ENCODE measurements at places on chromosomes 3 and 15. TPM values are rescaled to one million over a fixed set of nuclear protein-coding genes. Genes with fewer than 3 reads are reported as not detected.

- DNase-seq: peak; percentile 34
Observed at GRCh38 chr3:38454884-38455638, 1.4 kb downstream of the ACVR2B start.

DNA sequence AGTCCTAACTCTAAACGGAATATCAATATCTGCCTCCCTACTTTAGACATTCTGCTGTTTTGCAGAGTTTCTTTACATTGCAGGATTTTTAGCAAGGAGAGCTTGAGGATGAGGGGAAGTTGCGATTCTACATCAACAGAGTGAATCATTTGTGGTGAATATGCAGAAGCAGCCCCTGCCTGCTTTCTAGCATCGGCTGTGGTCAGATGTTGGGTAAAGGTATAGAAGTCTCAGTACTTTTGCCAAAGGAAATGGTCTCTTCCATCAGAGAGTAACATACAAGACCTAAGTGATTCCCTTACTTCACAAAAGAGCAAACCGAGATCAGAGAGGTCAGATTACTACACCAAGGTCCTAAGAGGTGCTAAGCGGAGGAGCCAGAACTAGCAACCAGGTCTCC lies 15.2 kb downstream of the ST3GAL6 start:
- peak; percentile 11 for DNase-seq

- no peak for DNase-seq
Observed at GRCh38 chr15:98009169-98009568, 48.7 kb downstream of the ARRDC4 start.

DNA sequence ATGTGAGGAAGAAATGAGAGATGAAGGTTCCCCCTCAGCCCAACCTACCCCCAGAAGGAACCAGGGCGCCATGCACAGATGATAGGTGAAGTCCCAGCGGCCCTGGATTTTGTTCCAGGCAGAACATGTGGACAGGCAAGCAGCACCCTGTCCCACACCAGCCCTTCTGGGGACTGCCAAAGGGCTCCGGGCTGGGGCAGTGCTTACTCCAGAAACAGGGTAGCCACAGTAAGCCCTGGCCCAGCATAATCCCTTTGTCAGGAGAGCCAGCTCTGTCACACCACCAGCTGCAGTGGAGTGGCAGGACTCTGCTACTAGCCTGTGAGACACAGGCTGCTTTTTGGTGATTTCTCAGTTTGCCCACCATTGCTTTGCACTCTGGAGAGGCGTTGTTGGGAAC lies 6.3 kb downstream of the FBXL22 start:
- DNase-seq: no peak

- no peak for DNase-seq
Observed at GRCh38 chr3:114698146-114699105, 404.6 kb downstream of the TIGIT start.

- no peak for DNase-seq
Observed at GRCh38 chr15:79322306-79322705, 11.4 kb downstream of the TMED3 start.

DNA sequence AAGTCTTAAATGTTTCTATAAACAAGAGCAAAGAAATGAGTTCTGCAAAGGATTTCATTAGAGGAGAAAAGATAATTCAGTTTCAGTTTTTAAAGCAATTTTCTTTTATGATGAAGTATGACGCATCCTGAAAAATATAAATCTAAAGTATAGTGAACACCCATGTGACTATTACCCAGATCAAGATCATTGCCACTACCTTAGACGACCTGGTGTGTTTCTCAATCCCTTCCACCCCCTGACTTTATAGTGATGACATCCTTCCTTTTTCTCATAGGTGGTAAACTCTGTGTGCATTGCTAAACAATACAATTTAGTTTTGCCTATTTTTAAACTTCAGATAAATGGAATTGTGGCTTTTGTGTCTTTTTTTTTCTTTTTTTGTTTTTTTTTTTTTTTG lies 8.4 kb downstream of the STT3B start:
- no peak for DNase-seq

DNA sequence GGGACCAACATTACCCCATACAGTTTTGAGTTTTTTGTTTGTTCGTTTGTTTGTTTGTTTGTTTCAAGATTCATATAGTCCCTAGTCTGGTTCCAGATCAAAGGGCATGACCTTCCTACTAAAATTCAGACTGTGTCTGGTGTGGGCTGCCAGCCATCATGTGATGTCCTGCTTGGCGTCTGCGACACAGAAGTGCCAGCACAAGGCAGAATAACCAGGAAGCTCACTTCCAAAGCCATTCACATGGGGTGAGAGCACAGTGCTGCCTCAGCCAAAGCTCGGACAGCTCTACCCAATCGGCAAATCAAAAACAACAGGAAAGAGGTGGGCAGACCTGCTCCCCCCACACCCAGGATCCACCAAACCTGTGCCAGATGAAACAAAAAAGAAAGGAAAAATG lies 142.6 kb upstream of the THBS1 start:
- DNase-seq: no peak

- peak; percentile 40 for DNase-seq
Observed at GRCh38 chr3:66276705-66277274, 56.0 kb downstream of the SLC25A26 start.

GRCh38 chr3:186150041-186150830 lies 41.3 kb upstream of the ETV5 start:
- no peak for DNase-seq

- DNase-seq: no peak
Observed at GRCh38 chr3:143576568-143577270, 271.5 kb downstream of the SLC9A9 start.

GRCh38 chr3:11914041-11914440 lies 67.4 kb upstream of the TAMM41 start:
- DNase-seq: no peak

- peak; percentile 18 for DNase-seq
Observed at GRCh38 chr3:167350245-167350862, 29.7 kb downstream of the ZBBX start.

GRCh38 chr3:12420393-12420792 lies 63.9 kb upstream of the TSEN2 start:
- no peak for DNase-seq

DNA sequence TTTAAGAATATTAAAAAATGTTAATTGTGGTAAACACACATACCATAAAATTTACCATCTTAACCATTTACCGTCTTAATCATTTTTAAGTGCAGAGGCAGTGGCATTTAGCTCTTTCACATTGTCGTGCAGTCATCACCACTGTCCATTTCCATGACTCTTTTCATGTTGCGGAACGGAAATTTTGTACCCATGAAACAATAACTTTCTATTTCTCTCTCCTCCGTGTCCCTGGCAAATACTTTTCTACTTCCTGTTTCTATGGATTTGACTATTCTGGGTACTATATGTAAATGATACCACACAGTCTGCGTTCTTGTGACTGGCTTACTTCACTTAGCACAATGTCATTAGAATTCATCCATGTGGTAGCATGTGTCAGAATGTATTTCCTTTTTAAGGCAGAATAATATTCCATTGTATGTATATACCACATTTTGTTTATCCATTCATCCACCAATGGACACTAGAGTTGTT lies 27.9 kb downstream of the AKAP13 start:
- peak; percentile 82 for DNase-seq

DNA sequence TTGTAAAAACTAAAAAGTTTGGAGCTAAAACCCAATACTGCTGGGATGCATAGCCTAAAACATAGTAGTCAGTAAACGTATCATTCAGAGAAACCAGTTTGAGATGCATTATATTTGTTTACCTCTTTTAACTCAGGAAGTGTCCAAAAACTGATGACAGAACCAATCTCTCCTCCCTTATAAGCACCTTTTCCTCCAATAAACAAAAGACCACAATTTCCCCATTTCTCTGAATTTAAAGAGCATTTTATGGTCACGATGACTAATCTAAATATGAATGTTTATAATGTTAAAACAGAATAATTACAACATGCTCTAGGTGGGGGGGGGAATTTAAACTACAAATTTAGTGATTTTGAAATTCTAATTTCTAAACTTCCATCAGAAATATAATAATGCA lies 58.5 kb downstream of the CEP63 start:
- DNase-seq: no peak

DNA sequence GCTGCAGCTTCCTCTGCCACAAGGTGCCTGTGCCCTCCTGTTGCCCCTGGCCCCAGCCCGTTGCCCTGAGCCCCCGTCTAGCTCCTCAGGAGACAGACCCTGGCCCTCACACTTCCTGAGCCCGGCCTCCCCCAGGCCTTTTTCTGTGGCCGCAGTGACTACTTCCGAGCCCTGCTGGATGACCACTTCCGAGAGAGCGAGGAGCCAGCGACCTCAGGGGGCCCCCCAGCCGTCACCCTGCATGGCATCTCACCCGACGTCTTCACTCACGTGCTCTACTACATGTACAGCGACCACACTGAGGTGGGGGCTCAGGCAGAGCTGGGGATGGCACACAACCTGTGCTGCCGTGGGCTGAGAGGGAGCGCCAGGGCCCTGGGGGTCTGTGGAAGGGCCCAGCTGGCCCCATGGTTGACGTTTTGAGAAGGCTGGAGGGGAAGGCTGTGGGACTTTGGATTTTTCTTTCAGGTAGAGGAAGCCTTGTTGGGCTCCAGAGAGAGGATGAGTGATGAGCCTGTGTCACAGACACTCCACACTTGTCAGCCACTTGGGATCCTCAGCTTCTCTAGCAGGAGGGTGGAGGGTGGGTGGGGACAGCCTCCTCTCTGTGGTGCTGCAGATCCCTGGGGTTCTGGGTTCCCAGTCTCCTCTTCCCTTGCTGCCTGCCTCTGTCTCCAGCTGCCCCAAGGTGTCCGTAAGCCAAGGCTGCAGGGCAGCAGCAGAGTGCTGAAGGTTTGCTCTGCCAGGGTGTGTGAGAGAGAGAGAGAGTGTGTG lies 5.0 kb downstream of the ABTB1 start:
- no peak for DNase-seq

The CRYGS gene
- total RNA-seq: 0.10 TPM

The CD96 gene
- total RNA-seq: 3.0 TPM

Data from H4 (cell line).